ENCODE measurements at places on chromosomes 11 and 22.

- DNase-seq, result peak; percentile 99
- H3K27me3 ChIP-seq, result no peaks in the 10 kb centered on the region
- peak overlapping the region; percentile 68 for H3K4me3 ChIP-seq
- peak overlapping the region; percentile 94 for H3K27ac ChIP-seq
These were observed 114.1 kb downstream of the MICAL2 start for GRCh38 chr11:12224537-12224893.

GRCh38 chr22:31284281-31285155, 7.8 kb downstream of the PIK3IP1 start:
- no peak for DNase-seq
- peaks cover 93% of the 10 kb centered on the region for H3K4me1 ChIP-seq
- peaks cover 59% of the 10 kb centered on the region for H3K36me3 ChIP-seq
- peak overlapping the region; percentile 97 for H3K27ac ChIP-seq

GRCh38 chr11:61173456-61173855, 12.2 kb upstream of the VPS37C start:
- H3K4me3 ChIP-seq, result no peak overlapping the region
- no peaks in the 10 kb centered on the region for H3K36me3 ChIP-seq
- H3K27me3 ChIP-seq, result no peaks in the 10 kb centered on the region
- H3K4me1 ChIP-seq, result peaks cover 17% of the 10 kb centered on the region

DNA sequence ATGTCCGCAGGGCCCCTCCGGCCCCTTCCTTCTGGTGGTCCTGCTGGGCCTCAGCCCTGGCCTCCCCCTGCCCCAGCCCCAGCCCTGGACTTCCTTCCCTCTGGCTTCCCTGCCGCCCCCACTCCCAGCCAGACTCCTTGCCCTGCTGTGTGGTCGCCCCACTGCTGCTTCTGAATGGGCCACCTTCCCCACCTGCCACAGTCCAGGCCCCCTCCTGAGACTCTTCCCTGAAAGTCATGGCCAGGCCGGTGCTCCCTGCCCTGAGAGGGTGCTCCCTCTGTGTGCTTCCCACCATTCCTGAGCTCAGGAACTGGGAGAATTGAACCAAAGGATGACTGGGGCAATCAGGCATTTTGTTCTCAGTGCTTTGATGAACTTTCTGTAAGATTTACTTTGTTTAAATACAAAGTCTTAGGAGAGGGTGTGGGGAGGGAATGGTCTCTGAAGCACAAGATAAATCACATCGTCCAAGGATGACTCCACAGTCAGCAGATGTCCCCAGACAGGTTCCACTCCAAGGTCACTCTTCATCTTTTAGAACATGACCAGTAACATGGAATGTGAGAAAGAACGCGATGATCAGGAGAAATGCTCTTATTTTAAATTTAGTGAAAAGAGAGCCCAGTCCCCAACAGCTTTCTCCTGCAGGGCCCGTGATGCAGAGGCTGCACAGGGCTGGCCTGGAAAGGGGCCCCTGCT, 774 bp downstream of the APOBEC3D start:
- DNase-seq, result no peak
- H3K27ac ChIP-seq, result peak overlapping the region; percentile 95
- H3K4me1 ChIP-seq, result peaks cover 49% of the 10 kb centered on the region
- H3K27me3 ChIP-seq, result no peaks in the 10 kb centered on the region
- peaks cover 37% of the 10 kb centered on the region for H3K36me3 ChIP-seq

GRCh38 chr11:34379539-34379938, 21.7 kb upstream of the ABTB2 start:
- peaks cover 2% of the 10 kb centered on the region for H3K4me1 ChIP-seq
- no peak overlapping the region for H3K27ac ChIP-seq
- no peak for DNase-seq
